ENCODE measurements at places on chromosomes 3 and 15.
A peak's percentile ranks its signal among the peaks of the same experiment; 100 is the strongest.

DNA sequence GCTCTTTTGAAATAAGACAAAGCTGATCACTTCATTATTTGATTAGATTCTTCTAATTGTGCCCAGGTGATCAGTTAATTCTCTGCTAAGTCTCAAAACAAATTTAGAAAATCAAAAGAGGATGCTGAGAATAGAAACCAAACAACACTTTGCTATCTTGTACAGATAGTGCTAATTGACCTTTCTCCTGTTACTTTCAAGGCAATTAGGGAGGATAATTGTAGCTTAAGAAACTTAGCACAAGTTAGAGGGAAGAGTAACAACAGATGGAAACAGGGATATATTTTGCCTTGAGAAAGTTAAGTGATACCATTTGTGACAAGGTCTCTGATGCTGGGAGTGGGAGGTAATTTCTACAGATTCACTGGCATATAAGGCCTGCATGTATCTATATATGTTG, 344.8 kb upstream of the GRM7 start:
- no peak for DNase-seq

GRCh38 chr3:134640872-134641470, 9.9 kb downstream of the KY start:
- no peak for DNase-seq

DNA sequence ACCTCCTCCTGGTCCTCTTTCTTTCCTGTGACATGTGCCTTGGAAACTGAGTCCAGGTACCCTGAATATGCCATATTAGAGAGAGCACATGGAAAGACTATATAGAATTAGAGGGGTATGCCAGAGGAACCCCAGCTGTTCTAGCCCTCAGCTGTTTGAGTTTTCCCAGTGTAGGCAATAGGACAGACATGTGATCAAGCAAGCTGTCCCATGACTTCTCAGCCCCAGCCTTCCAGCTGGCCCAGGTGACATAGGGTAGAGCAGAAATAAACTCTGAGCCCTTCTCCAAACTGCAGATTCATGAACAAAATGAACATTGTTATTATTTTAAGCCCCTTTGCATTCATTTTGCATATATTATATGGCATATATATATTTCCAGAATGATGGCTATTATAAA, 118.7 kb downstream of the PPM1L start:
- DNase-seq, result no peak

DNA sequence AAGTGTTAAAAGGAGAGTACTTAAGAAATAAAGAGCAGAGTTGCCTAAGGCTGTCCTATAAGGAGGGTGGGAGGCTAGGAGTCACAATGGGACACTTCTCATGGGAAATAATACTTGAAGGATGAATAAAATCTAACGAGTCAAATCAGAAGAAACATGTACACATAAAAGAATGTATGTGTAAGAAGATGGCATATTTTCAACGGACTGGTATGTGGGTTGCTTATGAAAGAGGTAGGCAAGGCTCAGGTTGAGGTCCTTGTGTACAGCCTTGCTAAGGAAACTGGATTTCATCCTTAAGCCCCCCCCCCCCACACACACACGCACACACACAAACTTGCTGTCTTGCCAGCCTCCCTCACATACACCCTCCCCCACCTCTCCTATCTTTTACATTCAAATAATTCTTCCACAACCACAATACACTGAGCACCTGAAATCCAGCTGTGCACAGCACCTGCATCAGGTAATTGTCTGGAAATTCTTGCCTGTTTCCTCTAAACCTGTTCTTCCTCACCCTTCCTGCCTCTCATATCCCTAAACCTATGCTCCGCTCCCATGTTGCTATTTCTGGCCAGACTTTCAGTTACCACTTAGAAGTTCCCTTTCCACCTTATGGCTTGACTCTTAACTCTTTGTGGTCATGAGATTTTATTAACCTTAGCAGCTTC, 79.2 kb downstream of the FMN1 start:
- no peak for DNase-seq

DNA sequence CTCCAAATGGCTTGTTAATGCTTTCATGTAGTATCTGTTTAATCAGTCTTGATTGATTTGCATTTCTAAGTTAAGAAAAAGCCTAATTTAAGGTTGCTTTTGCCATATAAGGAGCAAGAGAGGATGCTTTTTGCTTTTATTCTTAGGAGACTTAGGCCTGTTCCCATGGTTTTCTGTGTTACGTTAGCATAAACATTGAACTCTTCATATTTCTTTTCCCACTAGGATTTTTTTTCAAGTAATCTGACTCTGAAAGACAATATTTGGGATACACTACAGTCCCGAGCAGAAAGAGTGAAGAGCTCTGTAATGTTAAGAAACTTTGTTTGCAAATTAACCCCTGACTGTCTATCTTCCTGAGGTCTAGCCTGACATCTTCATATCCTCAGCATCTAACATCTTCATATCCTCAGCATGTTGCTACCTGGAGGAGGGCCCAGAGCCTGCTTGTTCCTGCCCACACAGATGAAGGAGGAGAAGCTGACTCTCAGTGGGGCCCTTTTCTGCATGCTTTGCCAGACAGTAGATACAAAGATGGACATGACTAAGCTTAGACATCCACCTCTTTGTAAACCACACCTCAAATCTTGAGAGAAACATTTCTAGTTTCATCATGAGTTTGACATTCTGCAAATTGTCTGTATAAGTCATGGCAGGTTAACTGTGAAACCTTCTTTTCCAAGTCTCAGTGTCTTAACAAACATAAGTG, 86.2 kb upstream of the COL6A5 start:
- no peak for DNase-seq

DNA sequence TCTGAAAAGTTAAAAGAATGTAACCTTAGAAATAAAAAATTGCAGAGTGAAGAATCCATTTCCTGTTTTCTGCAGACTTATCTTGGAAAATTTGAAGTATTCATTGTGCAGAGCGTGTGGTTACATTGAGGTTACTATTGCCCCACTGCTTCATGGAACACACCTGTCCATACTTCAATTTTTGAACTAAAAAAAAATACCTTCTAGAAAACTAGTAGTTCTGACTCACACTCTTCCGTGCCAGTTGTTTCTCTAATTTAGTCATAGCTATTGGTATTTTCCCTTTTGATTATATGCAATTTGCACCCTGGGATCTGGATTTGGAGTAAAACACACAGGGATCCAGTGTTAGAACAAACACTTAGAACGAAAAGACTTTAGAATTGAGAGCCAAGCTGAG, 111.8 kb upstream of the LYSMD4 start:
- no peak for DNase-seq

- DNase-seq, result peak; percentile 62
These were observed at the start of gene TNFSF10 for GRCh38 chr3:172522871-172523818. Gene TNFSF10 (minus strand): TSS chr3:172523430. CDS start chr3:172523384, 46 bp downstream.

Measured in PC-9 (cell line).